ENCODE measurements at places on chromosomes 16 and 17.

GRCh38 chr17:57489321-57489720 is 233.0 kb downstream of the MSI2 start:
- no peak for DNase-seq

DNA sequence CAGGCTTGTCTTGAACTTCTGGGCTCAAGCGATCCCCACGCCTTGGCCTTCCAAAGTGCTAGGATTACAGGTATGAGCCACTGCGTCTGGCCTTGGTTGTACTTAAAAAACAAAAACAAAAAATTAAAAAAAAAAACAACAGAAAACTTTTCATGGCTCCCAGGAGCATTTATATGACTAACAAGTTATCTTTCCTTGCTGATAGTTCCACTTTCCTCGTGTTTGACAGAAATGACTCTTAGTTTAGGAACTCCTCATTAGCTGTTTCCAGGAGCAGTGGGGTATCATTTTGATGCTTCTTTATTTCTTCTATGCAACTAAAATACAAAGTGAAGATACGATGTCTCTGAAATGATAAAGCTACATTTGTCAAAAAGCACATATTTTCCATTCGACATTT is 165.4 kb downstream of the PRKCA start:
- DNase-seq: no peak

GRCh38 chr17:31580706-31581490 is 189.4 kb downstream of the RAB11FIP4 start:
- no peak for DNase-seq

- no peak for DNase-seq
These were observed 362 bp downstream of the KLHDC4 start for GRCh38 chr16:87765473-87765775.

- no peak for DNase-seq
These were observed 8.3 kb downstream of the GSDMA start for GRCh38 chr17:39971076-39971603.

GRCh38 chr16:15536843-15537242 is 102.5 kb downstream of the BMERB1 start:
- no peak for DNase-seq

- DNase-seq: no peak
These were observed 216.6 kb upstream of the IRX3 start for GRCh38 chr16:54503011-54503855.

DNA sequence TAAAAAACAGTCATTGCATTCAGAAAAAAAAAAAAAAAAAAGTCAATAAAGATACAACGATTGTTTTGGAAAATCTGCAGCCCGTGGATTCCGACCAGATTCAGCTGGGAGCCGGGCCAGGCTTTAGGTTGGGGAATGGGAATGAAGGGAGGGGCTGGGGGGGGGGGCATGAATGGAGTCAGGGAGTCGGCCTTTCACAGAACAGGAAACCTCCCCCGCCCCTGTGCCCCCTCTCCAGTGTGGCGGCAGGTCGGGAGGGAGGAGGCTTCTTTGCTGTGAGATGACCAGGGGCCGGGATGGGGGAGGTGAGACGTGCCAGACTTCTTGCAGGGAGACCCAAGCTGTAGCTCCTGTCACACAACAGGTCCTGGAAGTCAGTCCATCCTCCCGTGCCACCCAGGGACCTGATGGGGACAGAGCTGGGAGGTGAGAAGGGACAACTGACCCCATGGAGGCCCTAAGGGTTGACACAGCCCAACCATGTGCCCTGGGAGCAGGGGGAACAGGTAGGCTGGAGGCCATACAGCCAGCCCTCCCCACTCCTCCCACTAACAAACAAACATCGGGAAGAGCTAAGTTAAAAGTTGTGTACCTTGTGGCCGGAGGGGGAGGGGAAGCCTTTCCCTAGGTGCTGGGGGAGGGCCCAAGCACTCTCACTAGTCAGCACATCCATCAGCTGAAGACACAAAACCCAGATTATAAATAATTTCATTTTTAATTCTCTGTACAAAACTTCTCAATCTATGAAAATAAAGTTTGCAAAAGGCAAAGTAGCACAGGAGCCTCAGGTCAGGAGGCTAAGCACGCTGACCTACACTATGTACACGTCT is 25.2 kb downstream of the SREBF1 start:
- DNase-seq: no peak

GRCh38 chr17:15351478-15351840 is 10.1 kb upstream of the TEKT3 start:
- no peak for DNase-seq

DNA sequence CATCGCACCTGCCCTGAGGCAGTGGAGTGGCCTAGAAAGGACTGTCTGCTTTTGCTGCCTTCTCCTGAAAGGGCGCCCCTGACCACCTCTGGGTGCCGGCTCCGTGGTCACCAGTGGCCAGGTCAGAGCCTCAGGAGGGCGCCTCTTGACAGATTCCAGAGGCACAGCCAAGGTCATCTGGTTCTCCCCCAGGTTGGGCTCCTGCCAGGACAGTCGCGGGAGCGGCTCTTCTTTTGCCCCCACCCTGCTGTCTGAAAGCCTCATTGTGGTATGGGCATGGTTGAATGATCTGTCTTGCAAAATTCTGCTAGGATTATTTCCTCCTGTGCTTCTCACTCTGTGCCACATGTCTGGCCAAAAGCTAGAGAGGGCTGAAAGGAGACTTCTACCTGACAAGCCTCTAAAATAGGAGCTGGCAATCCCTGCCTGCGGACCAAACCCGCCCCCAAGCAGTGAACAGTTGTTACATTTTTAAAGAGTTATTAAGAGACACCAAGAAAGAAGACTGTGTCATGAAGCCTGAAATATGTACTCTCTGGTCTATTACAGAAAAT is 82.8 kb downstream of the SNX29 start:
- DNase-seq: no peak

DNA sequence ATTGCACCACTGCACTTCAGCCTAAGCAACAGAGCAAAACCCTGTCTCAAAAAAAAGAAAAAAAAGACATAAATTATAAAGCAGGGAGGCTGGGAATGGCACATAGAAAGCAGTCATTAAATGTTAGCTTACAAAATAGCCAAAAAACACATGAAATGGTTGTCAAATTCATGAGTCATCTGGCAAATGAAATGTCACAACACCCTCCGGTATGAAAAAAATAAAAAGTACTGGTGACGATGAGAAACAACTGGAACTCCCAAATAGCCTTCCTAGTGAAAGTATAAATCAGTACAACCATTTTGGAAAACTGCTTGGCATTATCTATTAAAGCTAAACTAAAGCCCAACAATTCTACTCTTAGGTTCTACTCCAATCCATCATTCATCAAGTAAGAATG is 3.5 kb upstream of the KATNB1 start:
- DNase-seq: no peak
